ENCODE measurements at places on chromosomes 11 and 22.

- DNase-seq, result no peak
These were observed 922 bp upstream of the CSNK1E start for GRCh38 chr22:38317995-38318715.

GRCh38 chr11:94910779-94911178, 62.6 kb downstream of the CWC15 start:
- DNase-seq, result no peak

DNA sequence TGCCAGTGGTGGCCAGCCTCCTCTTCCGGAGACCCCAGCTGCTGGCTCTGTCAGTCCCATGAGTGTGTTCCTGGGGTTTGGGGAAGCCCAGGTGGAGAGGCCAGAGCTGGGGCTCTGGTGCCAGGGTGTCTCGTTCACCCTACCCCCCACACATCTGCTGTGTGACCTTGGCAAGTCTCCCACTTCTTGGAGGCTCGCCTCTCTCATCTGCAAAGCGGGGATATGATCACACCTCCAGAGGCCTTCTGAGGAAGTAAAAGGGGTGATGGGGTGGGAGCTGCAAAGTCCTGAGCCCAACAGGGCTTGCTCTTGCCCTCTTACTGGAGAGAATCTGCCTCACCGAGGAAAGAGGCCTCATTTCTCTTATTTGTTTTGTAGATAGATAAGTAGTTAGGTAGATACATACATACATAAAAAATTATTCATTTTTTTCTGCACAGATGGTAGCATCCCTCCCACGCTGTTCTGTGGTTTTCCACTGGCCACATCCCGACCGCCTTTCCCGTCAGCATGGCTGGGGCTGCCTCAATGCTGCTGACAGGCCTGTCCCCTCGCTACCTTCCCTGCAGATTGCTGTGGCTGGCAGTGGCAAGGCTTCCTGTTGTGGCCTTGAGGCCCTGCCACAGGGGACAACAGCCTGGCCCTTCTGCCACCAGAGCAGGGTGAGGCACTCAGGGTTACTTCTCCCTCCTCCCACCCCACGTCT, 23.9 kb downstream of the MYO7A start:
- peak; percentile 72 for DNase-seq

GRCh38 chr11:109696191-109696897, 274.4 kb downstream of the C11orf87 start:
- DNase-seq, result no peak

- DNase-seq, result no peak
These were observed 110.3 kb upstream of the PITPNB start for GRCh38 chr22:28029201-28029948.

DNA sequence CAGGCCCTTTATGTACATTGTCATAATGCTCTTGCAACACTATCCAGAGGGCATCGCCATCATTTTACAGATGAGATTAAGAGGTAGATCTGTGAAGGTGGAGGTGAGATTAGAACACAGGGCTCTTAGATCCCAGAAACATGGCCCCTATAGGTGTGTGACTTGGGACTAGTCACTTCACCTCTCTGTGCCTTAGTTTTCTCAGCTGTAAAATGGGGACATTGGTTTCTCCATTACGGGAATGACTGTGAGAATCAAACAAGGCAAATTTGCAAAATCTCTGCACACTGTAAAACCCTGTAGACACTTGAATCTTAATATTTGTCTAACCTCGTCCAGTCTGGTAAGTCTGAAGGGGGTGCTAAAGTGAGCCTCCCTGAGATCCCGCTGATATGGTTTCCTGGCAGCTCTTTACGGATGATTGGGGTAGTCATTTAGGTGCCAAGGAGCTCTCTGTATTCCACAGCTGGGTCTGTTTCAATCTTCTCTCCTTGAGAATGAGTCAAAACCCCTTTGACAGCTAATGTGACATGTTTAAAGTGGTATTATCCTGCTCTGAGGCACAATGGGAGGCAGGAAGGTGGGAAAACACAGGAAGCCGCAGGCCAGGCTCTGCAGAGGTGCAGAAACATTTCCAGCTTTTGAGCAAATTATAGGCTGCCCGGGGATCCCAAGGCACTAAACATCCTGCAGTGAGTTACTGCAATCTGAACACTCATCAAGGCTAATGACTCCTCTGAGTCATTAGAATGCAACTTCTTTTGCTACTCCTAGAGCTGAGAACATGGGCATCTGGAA, 140.8 kb downstream of the CCDC81 start:
- no peak for DNase-seq

DNA sequence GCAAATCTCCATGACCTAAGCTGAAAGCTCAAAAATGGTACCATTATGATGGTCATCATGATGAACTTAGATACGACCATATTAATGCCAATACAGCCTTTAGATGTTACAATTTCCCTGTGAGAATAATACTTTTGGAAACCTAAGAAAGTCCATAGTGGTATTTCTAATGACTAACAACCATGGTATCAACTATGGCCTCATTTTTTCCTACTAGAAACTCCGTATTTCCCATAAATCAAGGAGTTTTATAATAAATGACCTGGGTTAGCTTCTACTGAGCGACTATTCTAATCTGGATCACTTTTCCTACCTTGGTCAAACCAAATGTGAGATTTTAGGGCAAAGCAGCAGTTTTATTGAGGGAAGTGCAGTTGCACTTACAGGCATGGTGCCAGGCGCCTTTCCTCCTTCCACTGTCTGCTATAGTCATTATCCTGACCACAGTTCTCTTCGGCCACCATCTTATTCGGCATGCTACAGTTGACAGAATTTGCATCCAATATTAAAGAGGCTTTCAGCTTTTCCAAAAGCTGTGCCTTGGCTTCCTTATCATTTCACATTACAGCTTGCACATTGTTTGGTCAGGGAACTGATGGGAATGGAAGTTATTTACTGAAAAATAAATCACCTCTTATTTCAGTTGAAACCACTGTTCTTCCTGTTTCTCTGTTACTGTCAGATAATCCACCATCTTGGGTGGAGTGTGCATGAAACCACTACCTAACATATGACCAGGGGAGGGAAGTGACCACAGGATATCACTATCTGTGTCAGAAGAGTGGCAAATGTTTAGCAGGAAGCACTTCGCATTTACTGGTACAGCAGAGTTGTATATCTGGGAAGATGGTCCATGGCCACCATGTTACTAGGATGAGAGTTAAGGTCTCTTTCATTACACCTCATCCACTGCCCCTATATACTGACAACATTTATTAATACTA, 74.5 kb upstream of the PICALM start:
- no peak for DNase-seq

DNA sequence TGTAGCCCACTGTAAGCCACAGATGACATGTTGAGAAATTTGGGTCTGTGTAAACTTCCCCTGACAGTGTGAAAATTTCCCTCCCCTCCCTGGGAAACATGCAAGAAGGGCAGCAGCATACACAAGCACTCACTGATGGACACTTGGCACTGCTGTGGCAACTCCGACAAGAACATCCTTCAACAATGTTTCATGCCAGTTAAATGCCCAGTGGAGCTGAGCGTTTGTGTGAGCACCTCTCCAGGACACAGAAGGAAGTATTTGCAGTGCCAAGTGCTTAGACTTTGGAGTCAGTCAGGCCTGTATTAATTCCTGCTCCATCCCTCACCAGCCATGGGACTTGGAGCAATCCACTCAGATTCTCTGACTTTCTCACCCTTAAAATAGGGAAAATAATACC, 17.7 kb downstream of the C11orf87 start:
- no peak for DNase-seq

DNA sequence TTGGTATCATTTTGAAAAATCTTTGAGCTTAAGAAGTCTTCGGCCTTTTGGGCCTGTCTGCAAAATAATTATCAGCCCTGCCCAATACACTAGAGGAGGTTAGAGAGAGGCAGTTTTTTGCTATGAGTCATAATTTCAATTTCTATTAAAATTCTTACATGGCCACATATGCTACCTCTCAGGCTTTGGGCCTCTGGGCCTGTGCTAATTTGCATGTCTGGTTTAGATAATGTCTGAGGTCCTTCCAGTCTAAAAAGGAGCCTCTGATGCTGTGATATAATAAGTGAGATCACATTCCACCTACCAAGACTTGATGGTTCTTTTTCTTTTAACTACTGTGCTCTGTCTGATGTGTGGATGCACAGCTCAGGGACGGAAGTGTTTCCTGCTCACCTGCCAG, 70.8 kb downstream of the KCNJ1 start:
- no peak for DNase-seq

DNA sequence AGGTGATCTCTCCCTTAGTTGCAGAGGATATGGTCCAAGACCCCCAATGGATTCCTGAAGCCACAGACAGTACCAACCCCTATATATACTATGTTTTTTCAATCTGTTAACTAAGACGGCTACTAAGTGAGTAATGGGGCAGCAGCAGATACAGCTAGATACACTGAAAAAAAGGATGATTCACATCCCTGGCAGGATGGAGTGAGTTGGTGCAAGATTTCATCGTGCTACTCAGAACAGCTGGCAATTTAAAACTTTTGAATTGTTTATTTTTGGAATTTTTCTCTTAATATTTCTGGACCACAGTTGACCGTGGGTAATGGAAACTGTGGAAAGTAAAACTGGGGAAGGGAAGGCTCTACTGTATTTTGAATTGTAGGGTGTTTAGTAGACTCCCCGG, 17.0 kb upstream of the TMEM218 start:
- DNase-seq, result no peak

DNA sequence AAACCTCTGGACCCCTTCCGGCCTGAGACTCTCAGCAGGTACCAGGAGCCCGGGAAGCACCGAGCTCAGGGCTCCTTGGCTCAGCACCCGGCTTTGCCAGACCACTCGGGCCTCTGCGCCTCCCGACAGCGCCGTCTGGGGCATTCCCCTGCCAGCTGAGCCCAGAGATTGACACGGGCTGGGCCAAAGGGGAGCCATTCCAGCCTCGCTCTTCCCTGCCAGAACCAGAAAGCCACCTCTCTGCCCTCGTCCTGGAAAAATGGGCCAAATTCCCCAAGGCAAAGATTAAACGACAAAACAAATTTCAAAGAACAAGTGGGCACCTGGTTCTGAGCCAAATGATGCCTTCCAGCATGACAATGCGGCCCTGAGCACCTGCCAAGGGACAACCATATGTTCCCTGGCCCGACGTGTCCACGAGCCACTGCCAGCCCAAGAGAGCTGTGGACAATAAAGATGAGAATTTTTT, 59.3 kb downstream of the CELSR1 start:
- DNase-seq, result no peak

GRCh38 chr11:86442420-86442819, 67.7 kb downstream of the CCDC81 start:
- DNase-seq, result peak; percentile 32

- DNase-seq, result no peak
These were observed 29.6 kb downstream of the METTL15 start for GRCh38 chr11:28137832-28138231.

- no peak for DNase-seq
These were observed 57.0 kb downstream of the ETS1 start for GRCh38 chr11:128530118-128531074.

DNA sequence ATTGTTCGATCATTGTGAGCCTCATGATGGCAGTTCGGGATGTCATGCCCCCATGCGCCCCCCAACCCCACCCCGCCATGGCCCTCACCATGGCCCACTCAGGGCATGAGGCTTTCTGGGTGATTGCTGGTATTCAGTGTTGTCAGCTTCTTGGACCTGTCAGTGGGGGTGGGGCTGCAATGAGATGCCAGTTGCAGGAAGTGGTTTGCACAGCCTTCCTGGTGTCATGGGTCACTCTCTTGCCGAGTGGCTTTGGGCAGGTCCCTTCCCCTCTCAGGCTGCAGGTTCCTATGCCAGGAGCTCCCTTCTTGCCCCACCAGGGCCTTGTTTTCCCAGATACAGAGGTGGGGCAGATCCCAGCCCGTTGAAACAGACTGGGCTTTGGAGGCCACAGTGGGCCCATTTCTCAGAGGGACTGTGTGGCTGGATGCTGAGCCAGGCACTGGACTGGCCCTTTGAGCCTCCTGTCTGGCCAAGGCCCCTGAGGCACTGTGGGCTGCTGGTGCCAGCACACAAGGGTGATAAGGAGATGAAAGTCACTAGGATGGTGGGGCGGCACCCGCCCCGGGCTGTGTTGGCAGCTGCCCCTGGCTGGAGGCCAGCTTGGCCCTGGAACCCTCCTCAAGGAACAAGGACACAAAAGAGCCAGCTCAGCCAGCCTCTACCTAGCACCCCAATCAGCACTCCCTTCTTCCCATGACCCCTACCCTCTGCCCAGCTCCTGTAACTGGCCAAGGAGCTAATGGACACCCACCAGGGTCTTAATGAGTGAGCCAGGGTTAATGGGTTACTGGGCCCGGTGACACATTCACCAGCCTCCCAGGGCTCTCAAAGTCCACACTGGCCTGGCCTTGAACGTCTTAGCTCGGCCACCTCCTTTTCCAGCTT, 1.5 kb upstream of the GGT1 start:
- no peak for DNase-seq

DNA sequence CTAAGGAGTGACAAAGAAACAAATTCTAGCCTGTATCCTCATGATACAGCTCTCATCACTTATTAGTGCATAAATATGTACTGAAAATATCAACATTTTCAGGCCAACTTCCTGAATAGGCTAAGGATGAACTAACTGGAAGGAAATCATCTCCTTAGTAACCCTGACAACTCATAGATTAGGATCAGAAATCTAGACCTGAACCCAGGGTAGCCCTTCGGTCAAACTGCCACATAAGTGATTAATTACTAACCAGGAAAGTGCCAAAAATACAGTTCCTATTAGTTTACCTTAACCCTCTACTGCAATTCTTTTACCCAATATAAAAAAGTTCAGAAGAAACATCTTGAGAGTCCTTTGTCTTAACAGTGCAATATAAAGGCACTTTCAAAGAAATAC, 40.0 kb downstream of the AMBRA1 start:
- no peak for DNase-seq

DNA sequence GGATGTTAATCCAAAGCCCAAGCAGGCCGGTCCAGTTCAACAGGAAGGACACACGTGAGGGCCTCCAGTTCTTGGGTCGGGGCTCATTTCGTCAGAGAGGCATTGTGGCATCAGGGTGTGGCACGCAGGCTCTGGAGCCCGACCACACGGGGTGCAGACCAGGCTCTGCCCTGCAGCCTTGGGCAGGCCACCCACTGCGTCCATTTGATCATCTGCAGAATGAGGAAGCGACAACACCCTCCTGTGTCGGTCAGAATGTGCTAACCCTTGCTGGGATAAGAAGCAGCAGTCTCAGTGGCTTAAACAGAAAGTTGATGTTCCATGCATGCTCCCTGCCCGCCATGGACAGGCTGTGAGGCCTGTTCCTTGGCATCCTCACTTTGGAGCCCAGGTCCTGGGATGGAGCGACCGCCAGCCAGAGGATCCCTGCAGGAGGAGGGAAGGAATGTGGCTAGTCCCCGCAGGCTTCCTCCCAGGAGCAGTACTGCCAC, 10.8 kb downstream of the RIBC2 start:
- no peak for DNase-seq

- DNase-seq, result peak; percentile 61
These were observed 3.1 kb downstream of the AKIP1 start for GRCh38 chr11:8913961-8914660.

Data from activated naive CD4-positive, alpha-beta T cell treated with anti-CD3 and anti-CD28 coated beads for 36 hours (primary cell).